Stimulated activated CD8-positive, alpha-beta memory T cell treated with anti-CD3 and anti-CD28 coated beads, Interleukin-7, amount 100 ng/mL, for 1 hour (primary cell): ENCODE measurements at places on chromosomes 2 and 18.

DNA sequence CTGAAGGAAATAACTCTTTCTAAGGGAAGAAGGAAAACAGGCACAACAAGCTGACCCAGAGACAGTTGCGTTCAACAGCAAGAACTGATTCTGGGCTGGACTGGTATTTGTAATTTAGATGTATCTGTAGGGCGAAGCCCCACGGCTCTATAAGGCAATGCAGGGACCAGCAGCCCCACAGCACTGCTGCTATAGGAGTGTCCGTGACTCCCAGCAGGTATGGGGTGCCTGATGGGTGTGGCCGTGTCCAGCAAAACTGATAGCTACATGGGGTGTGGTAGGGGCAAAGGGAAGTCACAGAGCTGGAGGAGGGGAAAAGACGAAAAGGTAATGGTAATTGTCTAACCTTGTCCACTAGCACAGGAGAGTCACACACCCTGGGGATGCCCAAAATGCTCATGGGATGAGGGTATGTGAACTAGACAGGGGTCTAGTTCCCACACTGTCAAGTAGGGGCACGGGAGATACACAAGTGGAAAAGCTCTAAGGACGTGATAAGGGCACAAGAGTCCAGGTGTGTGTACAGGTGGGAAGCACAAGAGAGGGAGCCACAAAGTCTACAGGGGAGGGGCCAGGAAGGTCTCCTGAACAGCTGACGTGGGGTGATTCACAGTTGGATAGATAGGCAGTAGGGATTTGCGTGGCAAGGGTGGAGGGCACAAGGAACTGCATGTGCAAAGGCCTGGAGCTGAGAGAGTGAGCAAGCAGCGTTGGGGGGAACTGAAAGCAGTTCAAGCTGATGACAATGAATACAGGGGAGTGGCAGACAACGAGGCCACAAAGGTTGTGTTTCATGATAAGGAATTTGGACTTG is 48.5 kb upstream of the ASPRV1 start:
- DNase-seq: no peak

DNA sequence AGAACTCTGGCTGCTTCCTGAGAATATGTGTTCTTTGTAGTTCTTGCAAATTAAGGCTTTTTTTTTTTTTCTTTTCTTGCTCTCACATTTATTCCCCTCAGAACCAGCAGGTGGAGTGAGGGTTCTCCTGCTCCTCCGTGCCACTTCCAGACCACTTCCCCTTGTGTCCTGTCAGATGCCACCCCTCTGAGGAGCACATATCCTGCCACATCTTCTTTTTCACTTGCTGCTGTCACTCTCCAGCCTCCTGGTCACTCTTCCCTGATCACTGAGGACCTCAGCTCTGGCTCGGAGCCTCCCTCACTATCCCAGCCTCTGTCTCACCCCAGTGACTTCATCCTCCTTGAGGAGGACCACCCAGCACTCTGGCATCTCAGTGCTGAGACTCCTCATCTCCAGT is 100.5 kb downstream of the TACR1 start:
- DNase-seq: no peak

DNA sequence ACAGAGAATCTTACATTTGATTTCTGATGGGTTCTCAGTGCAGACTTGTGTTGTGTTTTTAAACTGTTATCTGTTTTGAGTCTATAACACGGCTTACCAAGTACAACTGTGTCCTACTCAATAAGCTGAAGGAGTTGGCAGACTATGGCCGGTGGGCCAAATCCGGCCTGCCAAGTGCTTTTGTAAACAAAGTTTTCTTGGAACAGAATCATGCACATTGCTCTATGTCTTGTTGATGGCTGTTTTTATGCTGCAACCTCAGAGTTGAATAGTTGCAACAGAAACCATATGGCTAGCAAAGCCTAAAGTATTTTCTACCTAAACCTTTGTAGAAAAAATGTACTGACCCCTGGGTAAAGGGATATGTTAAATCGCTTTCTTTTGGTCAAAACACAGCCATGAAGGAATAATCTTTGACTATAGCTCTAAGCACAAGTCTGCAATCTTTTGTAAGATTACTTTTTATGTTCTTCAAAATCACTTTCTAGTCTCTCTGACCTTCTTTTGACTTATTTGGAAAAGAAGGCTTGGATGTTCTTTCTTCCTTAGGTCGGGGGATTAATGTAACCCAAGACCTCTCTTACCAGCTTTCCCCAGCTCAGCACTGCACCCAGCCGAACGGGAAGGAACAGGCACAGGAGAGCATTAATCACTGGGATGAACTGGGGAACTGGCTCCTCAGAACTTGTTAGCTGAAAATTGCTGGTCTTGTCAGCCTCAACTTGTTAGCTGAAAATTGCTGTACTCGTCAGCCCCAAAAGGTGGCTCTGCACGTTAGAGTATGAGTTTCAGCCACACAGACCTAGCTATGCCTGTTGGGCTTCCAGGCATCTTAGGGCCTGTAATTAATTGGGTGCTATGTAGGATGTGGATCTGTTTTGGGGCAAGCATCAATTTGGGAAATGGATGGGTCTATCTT is 75.4 kb downstream of the CD8B2 start:
- DNase-seq: no peak

- no peak for DNase-seq
Measured at GRCh38 chr2:211981451-211981850, 557.2 kb downstream of the ERBB4 start.

DNA sequence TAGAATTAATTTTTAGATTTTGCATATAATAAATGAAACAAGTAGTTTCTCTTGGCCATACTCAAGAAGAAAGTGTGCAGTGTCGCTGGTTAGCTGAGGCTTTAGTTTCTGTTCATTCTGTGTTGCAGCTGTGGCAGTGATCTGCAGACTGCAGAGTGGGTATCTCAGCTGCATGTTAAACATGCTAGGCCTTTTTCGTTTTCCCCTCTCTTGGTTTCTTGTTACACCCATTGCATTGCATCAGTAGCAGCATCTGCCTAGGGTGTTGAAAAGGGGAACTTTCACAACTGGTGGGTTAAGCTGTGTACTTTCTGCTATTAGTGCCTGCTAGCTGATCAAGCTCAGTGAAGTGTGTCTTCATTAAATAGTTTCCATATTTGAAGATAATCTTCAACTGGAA is 51.3 kb downstream of the ACSL3 start:
- no peak for DNase-seq

DNA sequence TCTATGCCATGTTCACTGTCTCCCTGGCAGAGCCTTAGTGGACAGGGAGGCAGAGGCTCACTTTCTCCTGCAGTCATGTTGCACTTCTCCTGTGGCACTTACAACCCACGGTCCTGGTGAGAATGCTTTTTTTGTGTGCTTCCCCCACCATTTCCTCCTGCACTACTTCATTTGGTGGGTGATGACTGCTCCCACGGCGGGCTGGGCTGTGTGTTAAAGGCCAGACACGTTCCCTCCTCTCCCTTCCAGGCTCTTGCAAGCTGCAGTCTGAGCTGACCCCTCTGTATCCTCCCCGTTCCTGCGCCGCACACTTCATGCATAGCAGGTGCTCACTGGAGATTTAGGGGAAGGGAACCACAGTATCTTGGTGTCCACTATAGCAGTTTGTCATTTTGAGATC is 170.5 kb downstream of the CELF4 start:
- no peak for DNase-seq

GRCh38 chr2:30710016-30710415 is 97.2 kb downstream of the CAPN13 start:
- no peak for DNase-seq

- no peak for DNase-seq
Measured at GRCh38 chr2:9877026-9877425, 33.8 kb downstream of the TAF1B start.

GRCh38 chr2:25230198-25230947 is 62.0 kb upstream of the POMC start:
- DNase-seq: no peak

DNA sequence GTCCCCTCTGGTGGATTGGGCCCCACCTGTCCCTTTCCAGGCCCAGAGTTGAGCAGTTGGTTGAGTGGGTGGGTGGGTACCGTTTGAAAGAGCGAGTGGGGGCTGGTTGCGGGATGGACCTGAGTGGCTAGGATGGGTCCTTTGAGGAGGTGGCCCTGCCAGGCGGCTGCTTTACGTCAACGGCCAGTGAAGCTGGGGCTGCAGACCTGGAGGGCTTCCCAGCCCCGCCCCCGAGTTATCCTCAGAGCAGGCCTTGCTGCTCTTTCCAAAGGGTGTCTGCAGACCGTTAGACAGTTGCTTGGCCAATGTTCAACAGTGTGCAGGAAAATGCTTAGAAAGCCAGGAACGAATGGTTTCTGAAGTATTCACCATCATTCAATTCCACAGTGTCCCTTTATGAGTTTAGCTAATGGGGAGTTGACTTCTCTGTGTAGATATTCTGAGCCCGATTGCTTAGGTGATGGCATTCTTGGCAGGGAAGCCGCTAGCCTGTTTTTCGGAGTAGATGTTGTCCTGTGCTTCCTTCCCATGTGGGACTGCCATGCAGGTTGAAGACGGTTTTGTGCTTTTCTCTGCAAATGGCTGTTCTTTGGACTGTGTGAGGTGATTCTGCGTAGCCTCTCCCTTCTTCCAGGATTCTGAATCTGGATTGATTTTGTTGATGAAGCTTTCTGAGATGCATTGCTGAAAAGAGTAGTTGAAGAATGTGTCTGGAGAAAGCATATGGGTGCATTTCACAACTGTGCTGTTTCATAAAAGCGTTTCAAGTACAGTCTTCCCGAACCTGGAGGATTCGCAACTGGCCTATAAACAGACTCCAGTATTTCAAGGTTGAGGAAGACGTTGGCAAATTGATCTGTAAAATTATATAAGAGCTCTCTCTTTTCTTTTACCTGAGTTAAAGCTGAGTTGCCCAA is 45.8 kb downstream of the LDLRAD4 start:
- no peak for DNase-seq

DNA sequence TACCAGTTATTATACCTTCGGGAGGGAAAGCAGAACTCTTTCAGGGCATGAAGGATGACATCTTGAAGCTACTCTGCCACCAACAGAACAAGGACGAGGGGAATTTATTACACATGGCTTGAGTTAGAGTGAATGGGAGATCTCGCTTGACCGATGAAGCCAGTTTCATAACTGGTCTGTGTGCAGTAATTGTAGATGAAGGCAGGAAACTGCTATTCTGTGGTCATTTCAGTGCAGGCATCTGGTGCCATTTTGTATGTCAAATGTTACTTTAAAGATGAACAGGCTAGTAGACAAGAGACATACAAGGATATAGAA is 20.5 kb downstream of the GREB1 start:
- no peak for DNase-seq

- no peak for DNase-seq
Measured at GRCh38 chr2:159863526-159864160, 65.6 kb upstream of the CD302 start.

DNA sequence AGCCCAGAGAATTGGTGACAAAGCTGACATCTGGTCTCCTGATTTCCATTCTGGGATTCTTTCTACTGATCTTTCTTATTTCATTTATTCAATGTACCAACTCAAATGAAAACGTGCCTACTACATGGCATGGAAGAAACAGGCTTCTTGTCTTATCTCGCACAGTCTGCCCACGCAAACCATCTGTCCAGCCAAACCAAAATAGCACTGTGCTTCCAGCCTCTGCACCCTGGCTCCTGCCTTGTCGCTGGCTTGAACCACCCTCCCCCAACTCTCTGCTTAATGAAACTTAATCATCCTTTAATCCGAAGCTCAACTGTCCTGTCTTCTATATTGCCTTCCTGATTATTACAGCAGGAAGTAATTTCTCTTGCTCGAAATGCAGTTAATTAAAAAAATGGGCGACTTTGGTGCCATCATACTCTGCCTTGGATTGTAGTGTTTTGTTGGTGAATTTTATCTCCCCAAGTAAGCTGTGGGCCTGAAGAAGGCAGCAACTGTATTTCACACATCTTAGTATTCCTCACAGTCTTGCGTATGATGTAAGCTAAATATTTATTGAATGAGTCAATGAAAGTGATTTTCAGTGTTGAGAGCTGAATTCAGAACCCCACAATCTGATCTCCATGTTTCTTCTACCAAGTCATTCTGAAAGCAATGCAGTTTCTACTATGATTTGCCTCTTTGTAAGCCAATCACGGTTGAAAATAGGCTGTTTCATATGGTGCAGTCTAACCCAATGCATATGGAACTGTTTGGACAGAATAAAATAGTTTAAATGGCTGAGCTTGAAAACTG is 190.8 kb downstream of the TMEM247 start:
- no peak for DNase-seq

DNA sequence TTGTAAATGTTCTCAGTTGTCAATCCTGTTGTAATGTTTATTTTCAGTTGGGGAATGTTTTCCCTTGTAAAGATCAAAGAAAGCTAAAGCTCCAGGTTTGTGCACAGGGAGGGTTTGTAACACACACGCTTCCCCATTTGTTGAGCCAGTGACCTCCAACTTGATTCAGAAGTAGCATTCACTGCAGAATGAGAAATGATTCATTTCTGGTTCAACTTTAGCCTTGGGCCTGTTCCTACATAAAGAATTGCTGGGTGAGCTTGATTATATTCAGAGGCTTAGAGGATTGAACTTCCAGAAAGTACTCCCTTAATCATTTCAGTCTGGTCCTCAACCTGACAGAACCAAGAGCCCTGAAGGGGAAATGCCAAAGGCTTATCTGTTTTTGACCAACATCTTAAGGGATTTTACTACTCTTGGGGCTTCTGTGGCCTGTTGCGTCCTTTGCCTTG is 70.6 kb upstream of the CAVIN2 start:
- no peak for DNase-seq

- DNase-seq: no peak
Measured at GRCh38 chr2:149258531-149258930, 71.9 kb upstream of the LYPD6 start.

- DNase-seq: no peak
Measured at GRCh38 chr2:66633631-66634030, 198.7 kb downstream of the MEIS1 start.

GRCh38 chr2:65129286-65129825 is 550 bp downstream of the RAB1A start:
- peak; percentile 5 for DNase-seq

DNA sequence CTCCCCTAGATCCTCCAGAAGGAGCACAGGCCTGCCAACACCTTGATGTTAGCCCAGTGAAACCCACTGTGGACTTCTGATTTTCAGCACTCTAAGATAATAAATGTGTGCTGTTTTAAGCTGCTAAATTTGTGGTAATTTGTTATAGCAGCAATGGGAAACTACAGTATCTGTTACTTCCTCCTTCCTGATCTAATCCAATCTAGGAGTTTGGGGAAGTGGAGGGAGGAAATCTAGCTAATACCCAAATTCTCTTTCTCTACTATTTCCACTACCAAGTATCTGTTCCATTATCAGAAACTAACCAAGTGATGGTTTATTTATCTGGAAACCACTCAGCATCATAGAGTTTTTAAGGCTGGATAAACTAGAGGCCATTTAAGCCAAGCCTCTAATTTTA is 64.9 kb downstream of the AFF3 start:
- no peak for DNase-seq
